ENCODE measurements at places on chromosomes 7 and 10. TPM values are rescaled to one million over a fixed set of nuclear protein-coding genes. Genes with fewer than 3 reads are reported as not detected.

The IFRD1 gene
- polyA plus RNA-seq = 21.8 TPM

- no peak overlapping the region for H3K27ac ChIP-seq
- no peak overlapping the region for H3K4me3 ChIP-seq
- no peaks in the 10 kb centered on the region for H3K4me1 ChIP-seq
- no peak for DNase-seq
Observed at GRCh38 chr10:82565197-82565575, 690.2 kb downstream of the NRG3 start.

GRCh38 chr10:5509691-5510090 is 10.3 kb upstream of the CALML5 start:
- DNase-seq = no peak
- H3K27ac ChIP-seq = no peak overlapping the region
- no peaks in the 10 kb centered on the region for H3K27me3 ChIP-seq
- H3K4me3 ChIP-seq = no peak overlapping the region
- no peaks in the 10 kb centered on the region for H3K4me1 ChIP-seq

- no peak overlapping the region for H3K27ac ChIP-seq
- peaks cover 3% of the 10 kb centered on the region for H3K4me1 ChIP-seq
- no peak for DNase-seq
- H3K27me3 ChIP-seq = peaks cover 4% of the 10 kb centered on the region
Observed at GRCh38 chr10:95467162-95467599, 94.0 kb downstream of the SORBS1 start.

DNA sequence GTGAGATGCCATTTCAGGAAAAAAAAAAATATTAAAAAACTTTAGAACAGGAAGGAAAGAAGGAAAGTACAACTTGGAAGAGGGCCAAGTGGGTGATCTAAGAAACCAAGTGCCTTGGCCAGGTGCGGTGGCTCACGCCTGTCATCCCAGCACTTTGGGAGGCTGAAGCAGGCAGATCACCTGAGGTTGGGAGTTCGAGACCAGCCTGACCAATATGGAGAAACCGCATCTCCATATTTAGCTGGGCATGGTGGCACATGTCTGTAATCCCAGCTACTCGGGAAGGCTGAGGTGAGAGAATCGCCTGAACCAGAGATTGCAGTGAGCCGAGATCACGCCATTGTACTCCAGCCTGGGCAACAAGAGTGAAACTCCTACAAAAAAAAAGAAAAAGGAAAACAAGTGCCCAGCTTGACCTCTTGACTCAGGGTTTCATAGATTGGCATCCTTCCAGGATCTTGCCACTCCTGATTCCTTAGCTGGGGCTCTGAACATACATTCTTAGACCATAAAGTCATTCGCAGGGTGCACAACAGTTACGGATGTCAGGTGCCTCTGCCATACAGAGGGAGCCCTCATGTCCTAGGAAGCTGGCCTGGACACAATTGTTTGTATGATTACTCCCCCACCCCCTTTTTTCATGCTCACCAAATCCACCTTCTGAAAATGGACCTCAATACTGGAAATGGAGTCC is 2.1 kb upstream of the GUSB start:
- H3K4me1 ChIP-seq = peaks cover 15% of the 10 kb centered on the region
- H3K27ac ChIP-seq = no peak overlapping the region
- DNase-seq = no peak
- no peaks in the 10 kb centered on the region for H3K27me3 ChIP-seq
